ENCODE measurements at places on chromosomes 6 and 20.

DNA sequence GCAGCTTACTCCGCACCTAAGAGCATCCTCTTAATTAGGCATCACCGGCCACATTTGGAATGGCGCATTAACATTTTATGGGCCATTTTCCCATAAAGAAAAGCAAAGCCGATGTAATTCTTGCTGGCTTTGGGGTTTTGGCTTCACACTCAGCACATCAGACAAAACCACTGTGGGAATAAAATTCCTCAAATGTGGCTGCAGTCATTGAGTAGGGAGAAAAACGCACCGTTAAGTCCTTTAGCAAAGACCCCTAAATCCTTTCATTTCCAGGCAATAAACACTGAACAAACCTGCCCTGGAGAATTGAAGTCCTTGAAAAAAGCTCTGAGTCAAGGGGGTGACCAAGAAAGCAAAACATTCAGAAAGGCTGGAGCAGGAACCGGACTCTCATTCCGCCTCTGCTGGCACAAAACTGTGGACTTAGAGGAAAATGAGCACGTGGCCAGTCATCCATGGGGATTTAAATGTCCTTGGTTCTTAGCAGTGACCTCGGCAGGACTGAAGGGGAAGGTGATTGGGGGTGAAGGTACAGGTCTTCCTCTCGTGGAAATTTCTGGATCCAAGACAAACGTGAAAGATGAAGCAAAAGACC lies 102.9 kb downstream of the CDH4 start:
- DNase-seq, result no peak

- no peak for DNase-seq
These were observed 7.6 kb upstream of the MOCS1 start for GRCh38 chr6:39941820-39942219.

GRCh38 chr20:13809373-13809772 lies 24.5 kb downstream of the NDUFAF5 start:
- DNase-seq, result no peak

DNA sequence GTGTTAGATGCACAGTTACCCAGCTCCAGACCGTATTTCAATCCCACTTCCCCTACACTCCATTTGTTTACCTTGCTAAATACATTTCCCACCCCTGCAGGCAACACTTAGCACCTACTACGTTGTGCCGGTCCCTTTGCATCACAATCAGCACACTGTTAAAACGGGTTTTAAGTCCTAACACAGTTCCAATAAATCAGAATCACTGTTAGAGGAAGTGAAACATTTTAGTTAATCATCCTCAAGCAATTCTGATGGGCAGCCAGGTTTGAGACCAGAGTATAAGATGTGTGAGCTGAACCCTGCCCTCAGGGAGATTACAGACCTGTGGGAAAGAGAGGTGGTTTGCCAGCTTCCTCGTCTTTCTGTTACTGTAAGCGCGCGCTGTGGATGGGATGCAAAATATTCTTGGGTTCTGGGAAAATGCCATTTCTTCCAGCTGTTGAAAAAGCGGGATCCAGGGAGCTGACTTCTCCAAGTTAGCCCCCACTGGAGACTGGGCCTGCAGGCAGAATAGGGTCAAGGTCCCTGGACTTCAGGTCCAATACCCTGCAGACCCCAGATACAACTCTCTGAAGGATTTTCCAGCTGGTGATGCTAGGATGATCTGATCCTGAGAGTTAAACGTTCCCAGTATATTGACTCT lies 3.1 kb downstream of the ZCCHC3 start:
- no peak for DNase-seq

DNA sequence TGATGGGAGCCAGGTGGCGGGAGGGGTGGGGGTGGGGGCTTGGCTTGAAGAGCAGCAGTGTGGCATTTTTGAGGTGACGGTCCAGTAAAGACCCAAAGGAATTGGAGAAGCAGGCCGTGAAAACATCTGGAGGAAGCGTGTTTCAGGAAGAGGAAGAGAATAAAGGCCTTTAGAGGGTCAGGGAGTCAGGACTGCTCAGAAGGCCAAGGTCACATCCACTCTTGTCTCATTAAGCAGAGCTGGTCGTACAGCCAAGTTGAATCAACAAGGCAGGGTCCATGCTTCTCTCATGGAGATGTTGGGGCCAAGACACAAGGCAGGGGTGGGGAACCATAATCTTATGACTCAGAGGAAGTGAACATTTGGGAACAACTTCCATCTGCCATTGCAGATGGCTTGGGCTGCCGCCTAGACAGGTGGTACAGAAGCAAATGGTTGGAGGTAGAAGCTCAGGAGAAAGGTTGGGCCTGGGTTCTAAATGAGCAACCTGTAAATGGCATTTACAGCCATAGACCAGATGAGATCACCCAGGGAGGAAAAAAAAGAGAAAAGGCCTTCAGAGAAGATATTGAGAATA lies 179.6 kb downstream of the TTLL2 start:
- DNase-seq, result no peak

- DNase-seq, result no peak
These were observed 79.3 kb upstream of the TOP1 start for GRCh38 chr20:40949346-40949745.

DNA sequence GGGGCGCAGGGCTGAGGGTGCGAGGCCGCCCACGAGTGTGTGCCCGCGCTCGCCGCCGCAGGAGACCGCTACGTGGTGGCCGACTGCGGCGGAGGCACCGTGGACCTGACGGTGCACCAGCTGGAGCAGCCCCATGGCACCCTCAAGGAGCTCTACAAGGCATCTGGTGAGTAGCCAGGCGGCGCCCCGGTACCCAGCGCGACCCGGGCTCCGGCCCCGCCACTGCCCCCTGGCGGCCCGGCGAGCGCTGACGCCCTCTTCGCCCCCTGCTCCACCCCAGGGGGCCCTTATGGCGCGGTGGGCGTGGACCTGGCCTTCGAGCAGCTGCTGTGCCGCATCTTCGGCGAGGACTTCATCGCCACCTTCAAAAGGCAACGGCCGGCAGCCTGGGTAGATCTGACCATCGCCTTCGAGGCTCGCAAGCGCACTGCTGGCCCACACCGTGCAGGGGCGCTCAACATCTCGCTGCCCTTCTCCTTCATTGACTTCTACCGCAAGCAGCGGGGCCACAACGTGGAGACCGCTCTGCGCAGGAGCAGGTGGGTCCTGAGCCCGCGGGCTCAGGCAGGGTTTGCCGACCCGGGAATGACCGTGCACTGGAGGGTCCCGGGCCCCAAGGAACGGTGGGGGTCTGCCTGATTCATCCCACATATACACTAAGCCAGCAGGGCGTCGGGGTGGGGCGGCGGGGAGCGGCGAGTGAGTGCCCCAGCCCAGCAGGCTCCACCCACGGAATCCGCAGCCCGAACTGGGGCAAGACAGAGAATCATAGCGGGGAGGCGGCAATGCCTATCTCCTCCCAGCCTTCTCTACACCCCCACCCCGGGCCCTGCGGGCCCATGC lies 17.4 kb downstream of the HSPA12B start:
- DNase-seq, result peak; percentile 41

DNA sequence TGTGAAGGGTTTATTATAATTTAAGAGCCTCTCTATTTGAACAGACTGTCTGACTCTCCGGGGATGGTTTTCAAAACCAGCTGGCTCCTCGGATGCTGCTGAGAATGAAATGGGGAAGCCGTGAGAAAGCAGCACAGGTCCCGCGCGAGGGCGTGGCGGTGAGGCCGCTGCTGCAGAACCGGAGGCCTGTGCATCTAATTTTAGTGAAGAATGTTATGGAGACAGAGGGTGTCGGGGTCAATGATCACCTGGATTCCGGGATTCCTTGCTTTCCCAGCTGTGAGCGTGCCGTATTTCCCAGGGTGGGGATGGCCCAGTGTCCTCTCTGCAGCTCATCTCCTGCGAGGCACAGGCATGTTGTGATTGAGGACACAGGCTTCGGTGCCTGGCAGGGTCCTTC lies 348.0 kb downstream of the CDH4 start:
- DNase-seq, result no peak

DNA sequence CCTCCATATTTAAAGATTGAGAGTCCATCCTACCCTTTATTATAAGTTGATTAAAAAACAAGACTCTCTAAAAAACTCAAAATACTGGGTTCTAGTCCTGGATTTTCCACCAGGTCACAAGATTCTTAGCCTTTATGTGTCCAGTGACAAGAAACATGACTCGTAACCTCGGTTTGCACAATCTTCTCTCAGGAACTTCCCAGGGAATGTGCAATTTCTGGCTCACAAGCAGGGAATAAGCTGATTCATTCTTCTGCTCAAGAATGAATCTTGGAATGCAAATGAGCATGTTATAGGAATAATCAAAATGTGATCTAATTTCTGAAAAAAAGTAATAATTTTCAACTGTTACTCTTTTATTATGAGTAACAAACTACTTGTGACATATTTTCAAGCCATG lies 45.1 kb downstream of the OGFRL1 start:
- no peak for DNase-seq

Data from activated CD8-positive, alpha-beta T cell treated with anti-CD3 and anti-CD28 coated beads for 36 hours (primary cell).